ENCODE measurements at places on chromosomes 7 and 10.

GRCh38 chr10:131567279-131568162 lies 256.0 kb upstream of the TCERG1L start:
- no peak for DNase-seq

GRCh38 chr7:12890586-12890985 lies 203.2 kb downstream of the ARL4A start:
- no peak for DNase-seq

DNA sequence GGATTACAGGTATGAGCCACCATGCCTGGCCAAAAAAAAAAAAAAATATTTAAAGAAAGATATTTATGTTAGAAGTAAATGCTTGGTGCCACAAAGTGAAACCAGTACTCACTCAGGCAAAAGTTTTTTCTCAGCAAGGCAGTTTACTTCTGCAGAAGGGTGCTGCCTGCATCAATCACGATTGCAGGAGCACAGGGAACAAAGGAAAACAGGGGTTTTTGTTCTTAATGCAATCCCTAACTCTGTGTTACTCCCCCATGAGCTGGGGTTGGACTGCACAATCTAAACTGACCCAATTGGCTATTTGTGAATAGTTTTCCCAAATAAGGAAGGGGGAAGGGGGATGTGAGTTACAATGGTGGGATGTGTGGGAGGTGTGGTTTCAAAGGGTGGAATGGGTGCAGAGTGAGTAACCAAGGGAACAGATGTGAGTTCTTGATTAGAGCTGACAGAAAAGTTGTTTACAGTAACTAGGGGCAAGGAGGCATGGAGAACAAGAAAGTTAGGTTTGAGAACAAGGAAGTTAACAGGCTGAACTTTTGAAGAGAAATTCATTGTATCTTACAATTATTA lies 255.4 kb downstream of the TYW1 start:
- DNase-seq, result no peak

DNA sequence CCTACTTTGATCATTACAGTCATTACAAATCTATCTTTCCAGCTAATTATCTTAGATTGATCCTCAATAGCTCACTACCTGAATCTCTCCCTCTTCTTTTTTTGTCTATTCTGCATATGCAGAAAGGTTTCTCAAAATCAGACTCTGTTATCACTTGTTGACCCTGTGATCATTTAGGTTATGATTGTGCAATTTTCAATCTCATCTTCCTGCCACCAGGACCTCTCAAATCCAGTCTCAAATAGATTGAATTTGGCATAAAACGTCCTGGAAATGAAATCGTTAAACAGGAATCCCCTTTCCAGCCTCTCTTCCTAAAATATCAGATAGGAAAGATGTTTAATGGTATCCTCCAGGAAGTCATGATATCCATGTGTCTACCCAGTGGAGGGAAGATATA lies 96.6 kb downstream of the ST8SIA6 start:
- no peak for DNase-seq

GRCh38 chr7:72435366-72435765 lies 23.2 kb upstream of the CALN1 start:
- no peak for DNase-seq

GRCh38 chr7:142626420-142627035 lies 122.7 kb upstream of the PRSS1 start:
- DNase-seq, result peak; percentile 6

DNA sequence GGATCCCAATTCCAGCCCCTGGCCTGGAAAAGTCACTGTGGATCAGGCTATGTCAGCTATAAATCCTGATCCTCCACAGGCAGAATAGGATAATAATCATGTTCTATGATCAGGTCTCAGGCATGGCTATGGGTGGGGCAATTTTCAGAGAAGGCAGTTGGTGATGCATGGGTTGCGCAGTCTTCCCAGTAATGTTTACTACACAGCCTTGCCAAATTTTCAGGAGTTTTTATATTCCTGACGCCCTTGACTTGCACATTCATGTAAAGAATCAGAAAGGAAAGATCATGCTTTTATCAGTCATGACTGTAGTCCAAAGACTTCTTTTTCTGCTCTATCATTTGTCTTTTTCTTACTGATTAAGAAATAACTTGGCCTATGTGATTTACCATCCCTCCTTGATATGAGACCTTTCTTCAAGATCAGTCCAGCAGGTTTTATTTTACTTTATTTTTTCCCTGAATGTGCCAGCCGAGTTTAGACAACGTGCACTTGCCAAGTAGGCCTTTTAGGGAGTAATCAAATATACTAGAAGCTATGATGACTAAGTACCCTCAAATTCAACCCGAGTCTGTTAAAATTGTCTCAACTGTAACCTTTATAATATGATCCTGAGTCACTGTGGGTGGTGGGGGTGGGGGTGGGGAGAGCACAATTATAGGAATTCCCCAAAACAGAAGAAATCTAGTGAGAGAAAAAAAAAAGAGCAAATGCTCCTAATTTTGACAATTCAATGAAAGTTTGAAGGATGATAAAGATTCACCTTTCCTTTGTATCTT lies 31.9 kb downstream of the ARL4A start:
- no peak for DNase-seq

GRCh38 chr7:28815928-28816373 lies 142.2 kb downstream of the TRIL start:
- no peak for DNase-seq

DNA sequence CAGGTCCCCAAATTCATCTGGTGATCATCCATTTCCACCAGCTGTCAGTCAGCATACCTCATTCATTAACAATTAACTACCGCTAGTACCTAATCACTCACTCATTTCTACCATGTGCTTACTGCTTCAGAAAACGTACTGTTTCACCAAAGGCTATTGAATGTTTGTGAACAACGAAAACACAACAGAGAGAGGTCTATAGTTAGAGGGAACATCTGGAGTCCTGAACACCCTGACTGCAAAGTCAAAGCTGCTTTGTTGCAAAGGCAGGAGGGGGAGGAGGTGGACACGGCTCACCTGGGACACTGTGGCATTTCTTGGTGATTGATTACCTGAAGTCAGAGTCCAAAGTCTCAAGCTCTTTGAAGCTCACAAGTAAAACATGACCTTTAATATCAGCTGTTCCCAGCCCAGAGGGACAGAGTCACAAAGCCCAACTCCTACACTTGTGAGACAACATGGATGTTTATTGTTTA lies 342.3 kb upstream of the ADARB2 start:
- DNase-seq, result no peak

GRCh38 chr7:100823534-100823933 lies 3.8 kb downstream of the EPHB4 start:
- DNase-seq, result no peak

DNA sequence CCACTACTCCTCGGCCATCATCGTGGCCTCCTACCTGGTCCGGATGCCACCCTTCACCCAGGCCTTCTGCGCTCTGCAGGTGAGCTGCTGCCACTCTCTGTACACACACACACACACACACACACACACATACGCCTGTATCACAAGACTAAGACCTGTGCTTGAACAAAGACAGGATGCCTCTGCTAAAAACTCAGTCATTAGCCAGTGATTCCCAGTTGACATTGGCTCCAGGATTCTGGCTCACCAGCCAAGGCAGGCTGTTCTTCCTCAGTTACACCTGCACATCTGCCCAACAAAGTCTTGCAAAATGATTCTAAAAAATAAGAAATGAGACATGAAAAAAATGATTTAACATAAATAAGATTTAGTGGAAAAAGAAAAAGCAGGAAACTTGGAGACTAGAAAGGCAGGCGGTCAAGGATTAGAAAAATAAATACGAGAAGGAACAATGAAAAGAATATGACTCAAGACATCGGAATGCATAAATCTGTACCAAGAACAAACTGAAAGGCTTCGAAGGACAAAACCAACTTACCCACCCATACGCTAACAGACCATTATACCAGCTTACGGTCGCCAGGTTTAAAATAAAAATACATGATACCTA lies 7.4 kb upstream of the LRRC18 start:
- DNase-seq, result no peak

DNA sequence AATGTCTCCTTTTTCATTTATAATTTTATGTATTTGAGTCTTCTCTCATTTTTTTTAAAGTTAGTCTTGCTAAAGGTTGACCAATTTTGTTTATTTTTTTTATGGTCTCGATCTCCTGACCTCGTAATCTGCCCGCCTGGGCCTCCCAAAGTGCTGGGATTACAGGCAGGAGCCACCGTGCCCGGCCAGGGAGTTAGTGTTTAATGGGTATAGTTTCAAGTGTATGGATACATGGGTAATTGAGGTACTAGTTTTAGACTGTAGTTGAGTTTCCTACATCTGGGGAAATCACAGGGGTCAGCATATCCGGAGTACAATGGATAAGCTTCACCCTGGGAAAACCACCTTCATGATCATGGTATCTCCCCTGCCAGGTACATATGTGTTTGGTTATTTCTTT lies 267.3 kb upstream of the KCND2 start:
- no peak for DNase-seq

DNA sequence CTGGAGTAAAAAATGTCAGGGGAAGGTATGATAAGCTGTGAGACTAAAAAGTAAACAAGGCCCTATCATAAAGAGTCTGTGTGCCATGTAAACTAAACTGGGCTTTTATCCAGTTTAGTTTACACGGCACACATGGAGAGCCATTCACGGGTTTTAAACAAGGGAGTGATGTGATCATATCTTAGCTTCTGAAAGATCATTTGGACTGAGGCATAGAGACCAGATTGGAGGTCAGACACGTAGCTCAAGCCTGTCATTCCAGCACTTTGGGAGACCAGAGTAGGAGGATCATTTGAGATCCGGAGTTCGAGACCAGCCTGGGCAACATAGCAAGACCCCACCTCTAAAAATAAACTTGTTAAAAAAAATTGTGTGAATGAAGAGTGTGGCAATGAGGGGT lies 50.1 kb downstream of the SKIDA1 start:
- peak; percentile 14 for DNase-seq

- DNase-seq, result no peak
Observed at GRCh38 chr7:52352013-52352981, 683.1 kb upstream of the POM121L12 start.

- no peak for DNase-seq
Observed at GRCh38 chr7:54392935-54393334, 149.2 kb upstream of the VSTM2A start.

- DNase-seq, result no peak
Observed at GRCh38 chr7:1236831-1237701, 4.4 kb downstream of the UNCX start.

DNA sequence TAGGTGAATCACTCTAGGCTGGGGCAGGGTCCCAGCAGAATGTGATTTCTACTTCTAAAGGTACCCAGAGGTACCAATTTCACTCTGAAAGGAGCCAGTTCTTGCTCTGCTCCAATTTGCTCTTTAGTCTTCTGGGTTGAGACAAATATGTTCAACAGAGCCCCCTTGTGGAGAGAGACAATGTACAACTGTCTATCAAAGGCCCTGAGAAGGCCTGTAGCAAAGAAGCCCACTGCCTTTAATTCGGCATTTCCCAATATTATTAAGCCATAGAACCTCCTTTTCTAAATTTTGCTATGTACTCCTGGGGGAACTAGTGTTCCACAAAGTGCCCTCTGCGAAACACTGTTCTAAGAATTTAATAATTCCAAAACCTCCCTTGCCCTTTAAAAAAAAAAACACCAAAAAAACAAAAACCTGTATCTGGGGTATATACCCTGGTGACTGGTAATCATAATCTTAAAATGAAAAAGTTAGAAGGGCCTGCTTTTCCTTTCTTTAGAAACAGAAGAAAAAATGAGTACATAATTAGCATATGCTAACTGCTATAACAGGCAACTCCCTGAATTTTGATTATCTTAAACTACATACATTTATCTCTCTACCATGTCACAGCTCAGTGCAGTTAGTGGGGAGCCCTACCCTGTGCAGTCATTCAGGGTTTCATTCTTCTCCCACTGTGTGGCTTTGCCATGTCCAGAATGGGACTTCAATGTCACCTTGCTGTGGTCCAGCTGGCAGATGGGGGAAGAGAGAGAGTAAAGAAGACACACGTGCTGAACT lies 160.9 kb upstream of the BMPER start:
- peak; percentile 18 for DNase-seq

DNA sequence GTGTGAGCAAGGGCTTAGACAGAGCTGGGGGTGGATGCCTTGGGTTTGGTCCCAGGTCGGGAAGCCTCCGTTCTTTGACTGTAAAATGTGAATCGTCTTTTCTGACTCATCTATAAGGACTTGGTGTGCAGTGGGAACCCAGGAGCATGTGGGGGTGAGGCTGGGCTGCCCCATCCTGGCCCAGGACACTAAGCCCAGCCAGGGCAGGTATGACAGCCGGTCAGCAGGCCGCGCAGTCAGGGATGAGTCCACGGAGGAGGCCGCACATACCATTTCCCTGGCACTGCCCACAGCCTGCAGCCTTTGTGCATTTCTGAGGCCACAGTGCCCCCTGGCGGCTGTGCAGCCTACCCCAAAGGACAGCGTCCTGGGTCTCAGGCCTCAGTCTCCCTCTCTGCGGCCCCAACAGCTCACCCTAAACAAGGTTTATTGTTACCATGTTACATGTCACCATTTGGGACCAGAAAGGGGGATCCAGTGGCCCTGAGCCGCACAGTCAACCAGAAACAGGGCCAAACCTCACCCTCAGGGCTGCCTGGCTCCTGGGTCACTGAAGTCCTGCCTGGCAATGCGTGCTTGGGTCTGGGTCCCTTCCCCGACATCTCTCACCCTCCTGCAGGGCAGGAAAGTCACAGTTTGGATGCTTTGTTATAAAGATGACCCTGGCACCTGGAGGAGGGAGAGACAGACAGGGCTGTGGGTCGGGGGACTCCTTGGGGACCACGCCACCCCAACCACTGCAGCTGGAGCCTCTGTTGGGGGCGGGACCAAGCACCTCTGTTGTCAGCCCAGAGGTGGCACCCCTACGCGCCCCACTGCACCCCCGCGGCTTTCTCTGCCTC lies 14.4 kb upstream of the SH2B2 start:
- peak; percentile 50 for DNase-seq

DNA sequence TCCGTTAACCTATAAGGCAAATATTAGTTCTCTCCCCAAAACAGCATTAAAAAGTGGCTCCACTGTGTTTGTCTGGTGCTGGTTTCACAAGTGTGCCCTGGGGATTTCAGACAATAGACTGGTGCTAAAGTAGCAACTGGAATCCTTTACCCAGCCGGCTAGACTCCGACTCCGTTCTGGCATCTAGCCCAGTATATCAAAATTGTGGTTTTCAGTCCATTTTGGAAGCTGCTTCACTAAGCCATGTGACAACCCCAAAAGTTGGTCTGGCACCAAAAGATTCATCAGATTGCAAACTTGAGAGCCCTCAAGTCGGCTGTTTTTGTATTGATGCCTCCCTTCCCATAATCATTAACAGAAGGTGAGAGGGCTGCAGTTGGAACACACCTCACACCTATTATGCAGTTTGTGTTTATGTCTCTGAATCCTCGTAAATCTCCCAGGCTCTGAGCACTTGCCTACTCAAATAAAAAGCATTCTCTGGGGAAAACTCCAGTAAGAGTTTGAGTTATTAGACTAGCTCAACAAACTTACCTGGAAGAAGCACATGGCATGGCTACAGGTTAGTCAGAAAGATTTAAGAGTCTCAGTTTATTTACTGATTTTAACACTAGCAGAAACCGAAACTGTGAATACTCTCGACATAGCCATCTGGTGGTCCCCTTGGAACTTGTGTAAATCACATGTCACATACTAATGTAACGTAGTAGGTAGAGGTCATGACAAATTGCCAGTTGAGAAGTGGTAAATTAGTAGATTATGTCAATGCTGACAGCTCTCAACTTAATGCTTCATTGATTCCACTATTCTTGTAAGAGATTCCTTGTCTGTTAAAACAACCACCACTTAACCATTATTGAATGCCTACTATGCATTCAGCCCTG lies 14.8 kb upstream of the WNT16 start:
- peak; percentile 95 for DNase-seq

GRCh38 chr7:53397911-53398310 lies 362.5 kb downstream of the POM121L12 start:
- no peak for DNase-seq
